ENCODE measurements at places on chromosomes 12 and 14. TPM values are rescaled to one million over a fixed set of nuclear protein-coding genes. Genes with fewer than 3 reads are reported as not detected.
A peak's percentile ranks its signal among the peaks of the same experiment; 100 is the strongest.

Gene MUCL1
- not detected for total RNA-seq

Gene PRKD1
- total RNA-seq, result not detected

Gene LBHD2
- total RNA-seq, result not detected

Gene CAPRIN2
- 39.8 TPM for total RNA-seq

DNA sequence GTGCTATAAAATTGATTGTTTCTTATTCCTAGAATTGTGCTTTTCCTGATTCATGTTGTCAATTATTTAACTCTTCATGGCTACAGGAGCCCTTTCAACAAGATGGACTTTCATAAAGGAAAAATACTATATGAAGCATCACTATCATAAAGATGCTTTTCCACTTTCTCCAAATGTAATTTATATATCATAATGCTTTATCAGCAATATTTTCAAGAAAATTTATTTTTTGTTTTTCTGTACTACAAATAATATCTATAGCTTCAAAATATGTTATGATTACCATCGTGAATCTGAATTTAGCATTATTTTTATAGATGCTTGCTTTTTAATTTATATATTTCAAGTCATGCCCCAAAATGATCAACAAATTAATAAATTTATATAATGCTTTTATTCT, 873.5 kb upstream of the LRFN5 start:
- no peak for DNase-seq
- H3K4me3 ChIP-seq, result no peak overlapping the region
- H3K27ac ChIP-seq, result no peak overlapping the region
- no peaks in the 10 kb centered on the region for H3K27me3 ChIP-seq

DNA sequence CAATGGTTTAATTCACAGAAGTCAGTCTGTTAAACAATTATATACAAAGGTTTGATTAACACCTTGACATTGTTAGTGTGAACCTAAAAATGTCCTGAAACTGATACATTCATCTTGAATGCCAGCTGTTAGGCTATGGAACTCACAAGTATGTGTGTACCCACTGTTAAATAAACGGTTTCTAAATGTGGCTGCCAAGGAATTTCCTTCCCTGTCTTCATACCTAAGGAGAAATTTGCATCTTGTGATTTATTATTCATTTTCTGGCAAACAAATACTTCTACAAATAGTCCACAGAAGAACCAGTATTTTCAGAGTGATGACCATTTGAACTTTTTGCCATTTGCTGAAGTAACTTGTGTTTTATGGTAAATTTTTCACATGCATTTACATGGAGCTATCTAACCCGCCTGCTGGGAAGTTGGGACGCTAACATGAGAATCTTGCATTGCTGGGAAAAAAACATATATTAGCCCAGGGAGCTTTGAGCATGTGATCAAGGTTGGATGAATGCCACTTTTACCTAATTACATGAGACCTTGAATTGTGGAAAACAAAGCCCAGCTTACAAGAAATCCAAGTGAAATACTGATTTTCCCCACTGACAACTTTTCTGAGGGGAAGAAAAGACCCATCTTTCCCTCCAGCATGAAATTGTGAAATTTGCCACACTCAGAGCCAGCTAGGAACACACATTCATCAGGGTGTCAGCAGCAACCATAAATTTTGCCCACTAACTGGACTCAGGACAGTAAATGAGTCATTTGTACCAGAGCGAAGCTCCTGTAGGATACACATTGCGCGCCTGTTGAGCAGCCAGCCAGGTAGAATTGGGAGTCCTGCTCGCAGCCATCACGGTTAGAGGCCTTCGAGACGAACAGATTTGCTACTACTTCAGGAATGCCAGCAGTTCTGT, 118.0 kb downstream of the KICS2 start:
- 0 out of 2 replicates have a peak, but pooled peaks cover 2% of the 10 kb centered on the region for H3K27me3 ChIP-seq
- no peaks in the 10 kb centered on the region for H3K36me3 ChIP-seq
- H3K4me1 ChIP-seq, result no peaks in the 10 kb centered on the region
- no peak overlapping the region for H3K4me3 ChIP-seq

GRCh38 chr12:104750061-104750460, 208.0 kb downstream of the SLC41A2 start:
- no peak overlapping the region for H3K27ac ChIP-seq
- H3K36me3 ChIP-seq, result no peaks in the 10 kb centered on the region
- DNase-seq, result no peak
- no peak overlapping the region for H3K4me3 ChIP-seq
- H3K4me1 ChIP-seq, result no peaks in the 10 kb centered on the region

- no peaks in the 10 kb centered on the region for H3K27me3 ChIP-seq
- H3K4me1 ChIP-seq, result peaks cover 74% of the 10 kb centered on the region
- H3K27ac ChIP-seq, result peak overlapping the region; percentile 100
- H3K36me3 ChIP-seq, result no peaks in the 10 kb centered on the region
Observed at GRCh38 chr12:93813186-93813585, 136.0 kb downstream of the CRADD start.

- H3K27ac ChIP-seq, result no peak overlapping the region
- H3K27me3 ChIP-seq, result no peaks in the 10 kb centered on the region
- H3K4me3 ChIP-seq, result no peak overlapping the region
- no peaks in the 10 kb centered on the region for H3K4me1 ChIP-seq
- no peak for DNase-seq
Observed at GRCh38 chr12:127588249-127588648, 678.7 kb upstream of the TMEM132C start.

- H3K27me3 ChIP-seq, result no peaks in the 10 kb centered on the region
- H3K4me1 ChIP-seq, result no peaks in the 10 kb centered on the region
- no peak for DNase-seq
- no peaks in the 10 kb centered on the region for H3K36me3 ChIP-seq
- no peak overlapping the region for H3K27ac ChIP-seq
- no peak overlapping the region for H3K4me3 ChIP-seq
Observed at GRCh38 chr12:51836827-51837173, 11.7 kb downstream of the FIGNL2 start.

DNA sequence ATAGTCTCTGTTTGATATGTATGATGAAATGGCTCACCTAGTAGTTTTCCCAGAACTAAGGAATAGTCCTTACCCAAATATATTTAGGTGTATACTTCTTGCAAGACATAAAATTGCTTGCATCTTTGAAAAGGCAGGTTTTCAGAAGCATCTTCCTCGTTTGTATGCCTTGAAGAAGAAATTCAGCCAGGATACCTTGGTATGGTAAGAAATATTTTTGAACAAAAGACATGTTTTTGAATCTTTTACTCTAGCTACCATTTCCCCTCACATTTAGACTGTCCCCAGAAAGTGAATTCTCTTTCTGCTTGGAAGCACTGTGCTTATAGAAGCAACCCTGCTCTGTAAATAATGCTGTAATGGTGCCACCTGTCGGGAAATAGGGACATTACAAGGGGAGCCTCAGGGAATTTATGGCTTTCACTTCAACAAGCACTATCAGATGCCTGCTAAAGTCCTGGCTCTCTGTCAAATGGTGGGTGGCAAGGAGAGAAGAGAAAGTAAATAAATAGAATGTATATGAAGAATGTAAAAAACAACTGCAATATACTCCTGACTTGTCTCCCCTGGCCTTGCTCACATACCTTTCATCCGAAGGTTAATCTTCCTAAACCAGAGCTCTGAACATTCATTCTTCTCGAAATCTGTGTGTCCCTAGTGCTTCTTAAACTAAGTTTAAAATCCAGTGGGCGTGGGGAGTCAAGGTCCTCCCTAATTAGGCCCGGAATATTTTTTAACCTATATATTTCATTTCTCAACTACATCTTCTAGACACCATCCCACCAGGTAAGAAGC, 6.1 kb downstream of the CCDC184 start:
- H3K27me3 ChIP-seq, result no peaks in the 10 kb centered on the region
- peak; percentile 91 for DNase-seq
- peaks cover 25% of the 10 kb centered on the region for H3K4me1 ChIP-seq
- H3K36me3 ChIP-seq, result no peaks in the 10 kb centered on the region
- H3K4me3 ChIP-seq, result no peak overlapping the region
- H3K27ac ChIP-seq, result no peak overlapping the region

DNA sequence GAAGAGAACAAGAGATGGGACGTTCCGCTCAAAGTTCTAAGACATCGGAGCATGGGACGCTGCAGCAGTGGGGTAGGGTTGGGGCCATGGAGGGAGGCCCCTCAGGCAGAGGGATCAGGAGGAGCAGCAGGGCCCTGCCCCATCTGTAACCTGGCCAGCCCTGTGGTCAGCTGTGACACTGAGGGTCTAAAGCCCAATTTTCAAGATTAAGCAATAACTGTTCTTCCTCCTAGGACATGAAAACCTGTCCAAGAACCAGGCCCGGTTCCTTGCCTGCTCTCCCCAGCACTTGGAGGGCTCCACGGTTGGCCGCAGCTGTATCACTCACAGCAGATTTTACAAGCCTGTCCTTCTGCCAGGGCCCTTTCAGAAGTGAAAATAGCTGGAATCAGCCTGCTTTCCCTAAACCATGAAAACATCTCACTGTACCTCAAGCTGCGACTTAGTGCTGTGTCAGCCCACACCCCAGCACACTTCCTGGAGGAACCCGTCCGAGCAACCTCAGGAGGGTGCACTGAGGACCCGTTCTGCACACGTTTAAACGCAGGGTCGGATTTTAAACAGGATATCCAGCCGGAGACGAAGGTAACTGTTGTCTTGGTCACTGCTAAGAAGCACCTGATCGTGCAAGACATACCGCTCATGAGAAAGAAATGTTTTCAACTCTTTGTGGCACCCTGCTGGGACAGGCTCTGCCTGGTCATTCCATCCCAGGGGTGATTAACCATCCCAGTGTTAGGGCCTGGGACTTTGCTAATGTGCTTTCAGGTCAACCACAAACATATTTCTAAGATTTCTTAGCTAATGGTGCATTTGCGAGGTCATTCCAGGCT, 201.9 kb upstream of the DIO3 start:
- H3K27me3 ChIP-seq, result 0 out of 2 replicates have a peak, but pooled peaks cover 2% of the 10 kb centered on the region
- H3K4me3 ChIP-seq, result no peak overlapping the region
- H3K4me1 ChIP-seq, result peaks cover 28% of the 10 kb centered on the region
- no peak for DNase-seq
- no peaks in the 10 kb centered on the region for H3K36me3 ChIP-seq

GRCh38 chr14:74703043-74703442, 9.8 kb downstream of the AREL1 start:
- DNase-seq, result no peak
- no peak overlapping the region for H3K27ac ChIP-seq
- H3K36me3 ChIP-seq, result peaks cover 11% of the 10 kb centered on the region
- H3K4me3 ChIP-seq, result no peak overlapping the region
- H3K27me3 ChIP-seq, result no peaks in the 10 kb centered on the region

DNA sequence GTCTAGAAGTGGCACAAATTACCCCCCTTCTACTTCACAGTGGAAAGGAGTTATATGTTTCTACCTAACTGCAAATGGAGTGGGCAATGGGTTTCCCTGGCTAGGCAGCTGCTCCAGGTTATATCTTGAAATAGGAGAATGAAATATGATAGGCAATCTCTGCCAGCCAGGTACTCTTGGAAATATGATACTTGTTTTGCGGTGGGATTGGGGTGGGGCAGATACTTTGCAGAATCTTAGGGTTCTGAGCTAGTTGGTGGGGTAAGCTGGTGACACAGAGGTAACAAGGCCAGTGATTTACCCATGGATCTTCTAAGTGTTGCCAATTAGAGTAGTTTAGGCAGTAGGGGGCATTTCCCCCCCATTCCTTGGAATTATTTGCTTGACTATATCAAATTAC, 140.1 kb downstream of the ATP23 start:
- no peak overlapping the region for H3K27ac ChIP-seq
- no peaks in the 10 kb centered on the region for H3K27me3 ChIP-seq

DNA sequence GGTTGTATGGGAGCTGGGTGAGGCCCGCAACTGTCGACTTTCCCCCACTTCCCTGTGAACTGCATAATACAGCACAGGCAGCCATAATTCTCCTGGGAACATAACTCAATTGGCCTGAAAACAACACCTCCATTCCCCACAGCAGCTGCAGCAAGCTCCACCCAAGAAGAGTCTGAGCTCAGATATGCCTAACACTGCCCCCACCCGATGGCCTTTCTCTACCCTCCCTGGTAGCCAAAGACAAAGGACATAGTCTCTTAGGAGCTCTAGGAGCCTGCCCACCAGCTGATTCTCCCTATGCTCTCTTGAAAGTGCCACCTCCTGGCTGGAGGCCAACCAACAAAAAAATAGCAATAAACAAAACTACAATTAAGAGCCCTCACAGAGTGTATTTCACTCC, 542.7 kb upstream of the LMO3 start:
- H3K36me3 ChIP-seq, result no peaks in the 10 kb centered on the region
- H3K4me1 ChIP-seq, result no peaks in the 10 kb centered on the region
- no peak overlapping the region for H3K27ac ChIP-seq
- H3K4me3 ChIP-seq, result no peak overlapping the region
- H3K27me3 ChIP-seq, result no peaks in the 10 kb centered on the region

DNA sequence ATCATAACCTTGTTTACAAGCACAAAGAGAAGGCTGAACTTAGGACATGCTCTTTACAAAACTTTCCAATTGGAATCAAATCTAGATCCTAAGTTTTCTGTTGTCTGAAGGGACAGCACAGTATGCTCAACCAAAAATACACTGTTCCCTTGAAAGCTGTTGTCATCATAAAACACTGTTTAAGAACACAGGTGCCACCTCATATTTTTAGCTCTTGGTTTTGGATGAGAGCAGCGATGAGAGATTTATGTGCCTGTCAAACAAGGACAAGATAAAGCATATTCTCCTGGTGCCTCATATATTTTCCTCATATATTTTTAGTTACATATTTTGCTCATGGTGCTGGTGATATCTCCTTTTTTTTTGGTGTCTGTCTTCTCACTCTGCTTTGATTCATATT, 788.4 kb downstream of the AACS start:
- H3K36me3 ChIP-seq, result no peaks in the 10 kb centered on the region
- H3K4me1 ChIP-seq, result no peaks in the 10 kb centered on the region
- no peak overlapping the region for H3K27ac ChIP-seq
- H3K27me3 ChIP-seq, result no peaks in the 10 kb centered on the region
- no peak for DNase-seq
- H3K4me3 ChIP-seq, result no peak overlapping the region
